ENCODE measurements at places on chromosomes 7 and 10.

DNA sequence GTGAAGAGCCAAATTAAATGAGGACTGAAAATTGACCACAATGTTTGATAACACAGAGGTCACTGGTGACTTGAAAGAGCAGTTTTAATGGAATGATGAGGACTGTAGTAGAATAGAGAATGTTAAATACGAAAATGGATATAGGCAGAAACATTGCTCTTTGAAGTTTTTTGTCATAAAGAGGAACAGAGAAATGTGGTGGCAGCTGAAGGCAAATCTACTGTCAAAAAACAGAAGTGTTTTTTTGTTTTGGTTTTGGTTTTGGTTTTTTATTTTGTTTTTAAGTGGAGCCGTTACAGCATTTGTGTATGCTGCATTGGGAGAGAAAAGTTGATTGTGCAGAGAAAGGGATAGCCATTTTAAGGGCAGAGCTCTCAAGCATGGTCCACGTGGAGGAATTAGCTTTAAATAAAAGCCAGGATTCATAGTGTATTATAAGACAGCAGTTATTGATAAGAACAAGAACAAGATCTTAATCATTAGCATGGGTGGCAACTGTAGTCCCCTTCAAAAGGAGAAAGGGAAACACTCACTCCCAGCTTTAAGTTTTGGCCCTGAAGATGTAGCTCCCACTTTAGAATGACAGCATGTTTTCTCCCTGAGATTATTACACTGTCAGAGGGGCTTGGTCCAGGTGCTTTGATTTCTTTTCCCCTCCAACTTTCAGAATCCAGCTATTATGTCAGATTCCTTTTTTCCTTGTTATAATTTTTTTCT, 156.7 kb upstream of the BET1 start:
- no peak for DNase-seq

DNA sequence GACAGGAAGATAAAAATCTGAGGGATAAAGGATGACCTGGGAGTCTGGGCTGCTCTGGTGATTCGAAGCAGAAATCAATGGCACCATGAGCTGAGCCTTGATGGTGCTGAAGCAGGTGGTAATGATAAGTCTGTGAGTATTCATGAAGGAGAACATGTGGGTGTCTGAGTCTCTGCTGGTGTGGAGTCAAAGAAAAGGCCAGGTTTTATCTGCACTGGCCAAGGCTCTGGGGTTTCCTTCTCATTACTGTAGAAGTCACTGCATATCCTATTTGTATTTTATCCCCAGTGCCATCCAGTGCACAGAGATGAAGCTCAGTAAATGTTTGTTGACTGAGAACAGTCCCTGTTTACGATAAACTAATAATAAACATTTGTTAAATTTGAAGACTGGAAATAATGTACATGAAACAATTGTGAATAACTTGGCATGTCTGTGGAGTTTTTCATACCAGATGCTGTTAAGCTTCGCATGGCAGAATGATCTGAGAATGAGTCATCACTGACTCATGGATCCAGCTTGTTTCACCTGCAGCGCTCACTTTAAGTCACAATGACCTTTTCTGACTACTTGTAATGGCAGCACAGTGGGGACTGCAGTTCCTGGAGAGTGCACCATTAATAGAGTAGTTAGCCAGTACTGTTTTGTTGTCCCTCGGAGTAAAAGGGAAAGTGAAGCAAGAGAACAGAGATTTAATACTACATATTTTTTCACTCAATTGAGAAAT, 538.5 kb downstream of the HTR7 start:
- DNase-seq: no peak

DNA sequence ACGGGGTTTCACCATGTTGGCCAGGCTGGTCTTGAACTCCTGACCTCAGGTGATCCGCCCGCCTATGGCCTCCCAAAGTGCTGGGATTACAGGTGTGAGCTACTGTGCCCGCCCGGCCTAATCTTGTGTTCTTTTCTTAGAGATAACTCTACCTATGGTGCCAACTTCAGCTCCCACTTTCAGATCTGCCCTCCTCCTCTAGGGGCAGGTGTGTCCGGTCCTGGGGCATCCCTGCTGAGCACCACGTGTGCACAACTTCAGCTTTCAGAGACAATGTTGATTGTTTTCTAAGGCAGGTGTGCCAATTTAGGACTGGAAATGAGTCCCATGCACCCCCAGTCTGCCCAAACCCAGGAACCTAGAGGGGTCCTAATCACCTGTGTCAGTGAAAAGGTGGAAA, 18.5 kb upstream of the FXYD4 start:
- DNase-seq: no peak

DNA sequence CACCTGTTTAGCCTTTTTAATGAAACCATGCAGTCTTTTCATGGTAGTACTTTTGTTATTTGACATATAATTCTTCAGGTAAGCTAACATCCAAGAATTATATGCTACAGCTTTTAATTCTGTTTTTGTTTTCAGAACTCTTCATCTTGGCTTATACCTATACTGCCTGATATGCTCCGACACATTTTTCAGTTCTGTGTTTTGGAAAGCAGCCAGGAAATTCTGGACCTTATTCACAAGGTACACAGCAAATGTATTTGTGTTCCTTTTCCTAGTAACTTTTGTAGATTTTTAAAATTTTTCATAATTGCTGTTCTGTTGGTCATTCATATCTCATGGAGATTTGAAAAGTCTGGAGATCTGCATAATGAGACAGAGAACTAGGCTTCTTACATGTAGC, 56.7 kb downstream of the BTAF1 start:
- DNase-seq: no peak

- no peak for DNase-seq
These were observed 232.3 kb downstream of the ELFN1 start for GRCh38 chr7:1902231-1902855.

GRCh38 chr10:129090165-129090564, 376.9 kb upstream of the MGMT start:
- no peak for DNase-seq

DNA sequence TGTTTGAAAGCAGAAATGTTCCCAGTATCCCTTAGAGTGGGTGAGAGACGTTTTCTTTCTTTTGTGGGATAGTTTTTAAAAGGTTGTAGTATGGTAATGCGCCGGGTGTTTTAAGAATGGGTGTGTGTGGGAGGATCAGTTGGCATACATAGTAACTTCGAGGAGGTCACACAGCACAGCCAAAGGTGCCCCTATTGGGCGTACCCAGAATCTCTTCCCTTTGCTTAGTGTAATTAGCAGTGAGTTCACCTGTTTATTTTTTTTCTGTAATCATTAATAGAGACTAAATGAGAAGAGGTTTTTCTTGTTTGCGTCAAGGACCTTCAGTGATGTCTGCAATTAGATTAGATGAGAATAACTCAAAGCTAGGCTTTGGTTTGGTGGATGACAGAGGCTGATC, 1.5 kb downstream of the PLEKHA8 start:
- no peak for DNase-seq

GRCh38 chr10:82762641-82763040, 887.6 kb downstream of the NRG3 start:
- no peak for DNase-seq

Data from stimulated activated CD4-positive, alpha-beta T cell treated with anti-CD3 and anti-CD28 coated beads, Interleukin-1b, Interleukin-23, amount 100 ng/mL, for 24 hours (primary cell).